ENCODE measurements at places on chromosomes 5 and 9. TPM values are rescaled to one million over a fixed set of nuclear protein-coding genes. Genes with fewer than 3 reads are reported as not detected.

Gene PPP2R2B
- not detected for total RNA-seq

GRCh38 chr5:5340206-5340729 lies 82.2 kb upstream of the ICE1 start:
- DNase-seq = no peak

GRCh38 chr9:125429476-125430160 lies 168.0 kb downstream of the GAPVD1 start:
- no peak for DNase-seq

DNA sequence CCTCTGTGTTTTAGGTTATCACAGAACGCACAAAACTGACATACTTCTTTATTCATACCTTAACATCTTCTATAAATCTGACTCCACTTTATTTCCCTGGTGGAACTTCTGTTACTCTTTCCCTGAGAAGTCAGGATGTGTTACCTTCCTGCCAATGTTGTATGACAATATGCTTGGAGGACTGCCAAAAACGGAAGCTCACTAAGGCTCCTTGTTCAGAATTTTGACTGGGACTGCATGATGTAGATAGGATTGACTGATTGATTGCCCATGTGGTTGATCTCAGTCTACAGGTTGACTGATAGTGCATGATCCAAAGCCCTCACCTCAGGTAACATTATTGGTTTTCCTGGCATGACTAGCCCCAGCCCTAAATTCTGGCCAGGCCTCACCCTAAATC lies 319.4 kb downstream of the TLR4 start:
- no peak for DNase-seq

GRCh38 chr5:11212706-11213105 lies 451.7 kb upstream of the DAP start:
- DNase-seq = no peak
